ENCODE measurements at places on chromosomes 11 and 22. TPM values are rescaled to one million over a fixed set of nuclear protein-coding genes. Genes with fewer than 3 reads are reported as not detected.

Gene AMPD3
- total RNA-seq = 8.8 TPM

Gene SART1
- total RNA-seq = 89.2 TPM

DNA sequence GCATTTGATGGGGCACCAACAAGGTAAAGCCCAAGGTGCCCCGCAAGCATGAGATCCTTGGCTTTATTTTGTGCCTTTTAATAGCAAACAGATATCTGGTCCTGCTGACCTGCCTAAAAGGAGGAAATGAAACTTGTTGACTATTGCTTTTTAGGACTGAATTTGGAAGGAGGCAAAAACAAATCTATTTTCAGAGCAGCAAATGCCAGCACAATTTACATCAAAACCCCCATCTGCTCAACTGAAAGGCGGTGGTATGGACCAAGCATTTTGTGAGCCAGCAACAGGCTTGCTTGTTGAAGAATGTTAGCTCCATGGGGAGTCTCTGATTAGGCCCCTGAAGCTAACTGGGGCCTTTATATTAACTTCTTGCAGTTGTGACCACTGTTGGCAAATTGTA lies 192.6 kb upstream of the E2F8 start:
- no peak overlapping the region for H3K4me3 ChIP-seq
- DNase-seq = no peak
- no peaks in the 10 kb centered on the region for H3K4me1 ChIP-seq
- no peak overlapping the region for H3K27ac ChIP-seq
- H3K36me3 ChIP-seq = no peaks in the 10 kb centered on the region
- peaks cover 73% of the 10 kb centered on the region for H3K27me3 ChIP-seq

- peaks cover 7% of the 10 kb centered on the region for H3K27me3 ChIP-seq
- H3K4me1 ChIP-seq = no peaks in the 10 kb centered on the region
- DNase-seq = no peak
Measured at GRCh38 chr11:70456921-70457532, 58.7 kb downstream of the CTTN start.

DNA sequence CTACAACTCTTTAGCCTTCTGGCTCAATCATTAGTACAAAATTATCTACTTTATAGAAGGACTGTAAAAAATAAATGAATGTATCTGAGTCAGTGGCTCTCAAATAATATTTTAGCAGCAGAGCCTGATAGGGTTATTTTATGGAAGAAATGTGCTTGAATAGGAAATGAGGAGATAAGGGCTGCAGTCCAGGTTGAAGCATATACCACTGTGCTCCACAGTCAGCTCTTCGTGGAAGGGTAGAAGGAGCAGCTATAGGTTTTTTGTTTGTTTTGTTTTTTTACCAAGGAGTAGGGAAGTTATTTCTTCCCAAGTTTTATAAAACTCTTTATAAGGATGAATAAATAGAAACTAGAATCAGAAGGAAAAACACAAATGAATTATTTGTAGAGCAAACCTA lies 242.0 kb downstream of the DLG2 start:
- DNase-seq = no peak
- H3K27me3 ChIP-seq = no peaks in the 10 kb centered on the region
- no peak overlapping the region for H3K4me3 ChIP-seq
- no peaks in the 10 kb centered on the region for H3K36me3 ChIP-seq
- H3K4me1 ChIP-seq = no peaks in the 10 kb centered on the region
- H3K27ac ChIP-seq = no peak overlapping the region

DNA sequence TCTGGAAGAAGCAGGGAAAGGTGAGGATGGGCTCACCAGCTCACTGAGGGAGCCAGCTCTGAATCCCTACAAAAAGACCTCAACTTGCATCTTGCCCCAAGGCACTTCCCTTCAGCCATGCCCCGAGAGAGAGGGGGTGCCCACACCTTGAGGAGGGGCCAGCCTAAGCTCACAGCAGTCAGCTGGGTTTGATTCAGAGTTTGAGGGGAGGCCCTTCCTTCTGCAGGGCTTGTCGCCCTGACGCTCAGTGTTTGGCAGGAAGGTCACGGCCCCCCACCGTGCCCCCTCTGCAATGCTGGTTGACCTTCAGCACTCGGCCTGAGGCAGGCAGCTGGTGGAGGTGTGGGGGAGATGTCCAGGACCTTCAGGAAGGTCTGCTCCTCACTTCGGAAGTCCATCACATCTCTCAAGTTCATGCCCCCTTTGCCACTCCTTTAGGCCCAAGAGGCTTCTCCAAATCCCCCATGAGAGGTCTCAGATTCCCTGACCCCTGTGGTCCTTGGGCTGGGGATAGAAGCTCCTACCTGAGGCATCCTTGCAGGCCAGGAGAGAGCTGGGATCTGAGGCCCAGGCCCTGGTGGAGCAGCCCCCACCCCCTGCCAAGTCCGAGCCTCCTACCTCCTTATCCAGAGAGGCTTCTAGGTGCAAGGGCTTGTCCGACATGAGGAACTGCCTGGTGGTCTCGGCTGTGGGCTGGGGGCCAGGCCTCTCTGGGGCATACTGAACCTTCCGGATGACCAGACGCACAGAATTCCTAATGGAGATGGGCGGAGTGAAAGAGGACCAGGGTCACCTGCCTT lies 37.6 kb downstream of the TPBGL start:
- H3K4me1 ChIP-seq = peaks cover 31% of the 10 kb centered on the region
- no peak overlapping the region for H3K4me3 ChIP-seq
- H3K27me3 ChIP-seq = no peaks in the 10 kb centered on the region
- peak overlapping the region; percentile 98 for H3K27ac ChIP-seq
- H3K36me3 ChIP-seq = peaks cover 15% of the 10 kb centered on the region

All from activated CD8-positive, alpha-beta memory T cell treated with anti-CD3 and anti-CD28 coated beads, Interleukin-2, amount 10 ng/mL, durations not matched to agents 7 days and 5 days (primary cell).